NCI-H1105 treated with DMSO at 0.1 percent for 48 hours (cell line): ENCODE measurements at places on chromosomes 1 and 21.
A peak's percentile ranks its signal among the peaks of the same experiment; 100 is the strongest.

GRCh38 chr1:4045397-4046010 lies 145.4 kb upstream of the C1orf174 start:
- DNase-seq, result peak; percentile 22

DNA sequence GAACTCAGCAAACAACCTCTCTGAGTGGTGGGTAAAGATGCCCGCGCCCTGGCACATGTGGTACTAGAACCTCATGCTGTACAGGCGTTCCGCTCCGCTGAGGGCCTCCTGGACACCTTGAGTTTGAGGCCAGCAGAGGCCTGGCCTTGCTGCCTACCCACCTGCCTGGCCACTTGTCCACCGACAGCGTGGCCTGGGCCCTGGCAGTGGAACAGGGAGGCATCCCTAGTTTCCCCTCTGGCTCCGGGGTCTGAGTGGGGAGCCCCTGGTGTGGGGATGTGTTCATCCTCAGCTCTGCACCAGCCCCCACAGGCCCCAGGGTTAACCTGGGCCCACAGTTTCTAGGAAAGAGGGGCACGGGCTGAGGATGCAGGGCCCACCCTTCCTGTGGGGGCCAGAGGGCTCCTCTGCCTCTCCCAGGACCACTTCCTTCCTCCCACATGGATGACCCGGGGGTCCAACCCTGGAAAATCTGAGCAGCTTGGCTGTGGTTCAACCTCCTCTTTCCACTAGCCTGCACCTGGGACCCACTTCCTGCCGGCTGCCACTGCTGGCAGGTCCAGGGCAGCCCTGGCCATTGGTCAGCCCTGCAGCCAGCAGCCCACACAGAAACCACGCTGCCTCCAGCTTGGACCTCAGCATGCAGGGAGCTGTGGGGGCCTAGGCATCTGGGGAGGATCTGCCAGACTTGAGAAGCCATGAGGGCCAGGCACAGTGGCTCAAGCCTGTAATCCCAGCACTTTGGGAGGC lies 53.3 kb upstream of the COL18A1 start:
- DNase-seq, result no peak

DNA sequence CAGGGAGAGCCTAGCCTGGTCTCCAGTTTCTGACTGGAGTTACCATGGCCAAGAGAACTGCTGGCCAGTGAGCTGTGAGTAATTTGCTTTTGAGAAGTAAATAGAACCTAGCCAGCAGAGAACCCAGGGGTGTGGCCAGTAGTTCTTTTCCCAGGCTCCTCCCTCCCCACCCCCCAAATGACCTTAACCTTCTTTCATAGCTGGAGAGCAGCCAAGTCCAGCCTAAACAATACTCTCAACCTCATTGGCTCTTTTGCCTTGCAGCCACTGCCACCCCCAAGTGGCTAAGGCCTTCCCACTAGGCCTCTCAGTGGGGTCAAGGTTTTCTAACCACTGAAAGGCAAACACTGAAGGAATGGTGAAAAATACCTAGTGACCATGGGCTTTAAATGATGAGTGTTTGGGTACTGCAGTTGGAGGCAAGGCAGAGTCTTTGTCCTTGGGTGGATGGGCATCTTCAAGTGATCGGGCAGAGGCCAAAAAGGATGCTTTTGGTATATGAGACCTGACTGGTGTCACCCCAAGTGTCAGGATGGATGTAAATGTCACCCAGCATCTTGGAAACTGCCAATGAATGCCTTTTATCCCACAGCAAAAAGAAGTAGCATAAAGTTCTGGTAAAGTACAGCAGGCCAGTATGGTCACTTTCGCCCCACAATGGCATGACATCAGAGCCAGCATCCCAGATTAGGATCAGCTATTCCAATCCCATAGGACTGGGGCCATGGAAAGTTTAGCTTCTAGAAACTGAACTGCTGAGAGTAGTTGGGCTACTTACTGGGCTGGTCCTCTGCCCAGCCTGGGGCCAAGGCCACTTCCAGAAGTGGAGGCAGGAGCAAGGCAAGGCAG lies 3.5 kb upstream of the PIGV start:
- DNase-seq, result peak; percentile 61

DNA sequence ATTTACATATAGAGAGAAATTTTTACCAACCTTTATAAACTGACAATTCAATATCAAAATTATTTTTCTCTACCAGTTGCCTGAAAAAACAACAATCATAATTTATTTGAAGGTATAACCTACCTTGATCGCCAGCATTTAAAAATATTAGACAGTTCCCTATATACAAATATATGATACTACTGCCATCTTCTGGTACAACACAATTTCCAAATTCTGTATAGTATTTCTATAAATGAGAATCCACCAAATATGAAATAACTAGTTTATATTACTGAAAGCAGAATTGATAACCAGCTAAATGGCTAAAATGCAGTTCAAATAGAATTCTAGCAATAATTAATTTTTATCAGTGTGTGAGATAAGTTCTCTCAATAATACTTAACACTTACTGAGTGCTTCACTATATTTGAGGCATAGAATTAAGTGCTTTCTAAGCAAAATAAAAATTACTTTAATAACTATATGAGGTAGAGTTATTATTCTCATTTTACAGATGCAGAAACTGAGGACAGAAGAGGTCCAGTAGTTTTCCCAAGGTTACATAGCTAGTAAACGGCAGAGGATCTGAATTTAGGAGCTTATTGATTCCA lies 75.6 kb downstream of the PIGK start:
- peak; percentile 50 for DNase-seq

GRCh38 chr21:17044696-17045095 lies 468.1 kb upstream of the CXADR start:
- DNase-seq, result no peak

DNA sequence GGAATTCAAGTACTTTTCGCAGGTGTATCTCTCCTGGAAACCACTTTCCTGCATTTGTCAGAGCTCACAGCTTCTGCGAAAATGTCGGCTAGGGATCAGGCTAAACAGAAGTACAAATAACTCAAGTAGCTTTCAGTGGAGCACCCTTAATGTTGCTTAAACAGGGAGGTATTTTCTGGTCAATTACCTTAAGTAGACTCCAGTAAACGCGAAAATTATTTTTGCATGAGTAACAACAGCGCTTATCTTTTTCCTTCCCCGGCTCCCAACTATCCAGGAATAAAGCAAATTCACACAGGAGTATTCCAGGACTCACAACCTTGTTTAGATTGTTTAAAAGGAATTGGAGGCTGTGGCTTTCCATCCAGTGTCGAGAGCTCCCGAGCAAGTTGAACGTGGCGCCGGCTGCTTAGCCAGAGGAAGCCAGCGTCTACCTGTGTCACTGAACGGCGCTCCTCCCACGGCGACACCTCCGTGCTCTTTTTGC lies 7.3 kb upstream of the SIM2 start:
- DNase-seq, result peak; percentile 63

DNA sequence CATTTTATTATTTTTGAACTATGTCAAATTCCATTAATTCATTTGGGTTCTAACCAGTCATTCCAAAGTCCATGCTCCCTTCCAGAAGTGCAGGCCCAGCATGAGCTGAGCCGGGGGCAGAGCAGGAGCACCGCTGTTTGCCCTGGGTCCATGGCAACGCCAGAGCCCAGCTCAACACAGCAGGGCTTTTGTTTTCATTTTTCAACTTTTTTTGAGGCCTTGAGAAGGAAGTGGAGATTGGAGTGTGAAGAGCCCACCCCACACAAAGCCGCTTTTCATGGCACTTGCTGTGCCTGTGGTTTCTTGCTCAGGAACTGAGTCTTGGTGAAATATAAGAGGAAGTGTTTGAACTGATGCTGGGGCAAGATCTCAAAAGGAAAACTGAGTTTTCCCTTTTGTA lies 13.2 kb upstream of the PRMT2 start:
- DNase-seq, result no peak

- no peak for DNase-seq
Measured at GRCh38 chr21:35197992-35198431, 148.9 kb upstream of the RUNX1 start.
